ENCODE measurements at places on chromosomes 5 and 9. TPM values are rescaled to one million over a fixed set of nuclear protein-coding genes. Genes with fewer than 3 reads are reported as not detected.

The TMC1 gene
- total RNA-seq, result 1.5 TPM

The LCN1 gene
- not detected for total RNA-seq

The GADD45G gene
- 19.7 TPM for total RNA-seq

The PSD2 gene
- total RNA-seq, result under 0.01 TPM

The CCDC192 gene
- total RNA-seq, result not detected

The PTGR1 gene
- 19.7 TPM for total RNA-seq

GRCh38 chr9:105306351-105307140, 62.1 kb downstream of the SLC44A1 start:
- no peak for DNase-seq

GRCh38 chr9:101324245-101324804, 60.5 kb downstream of the BAAT start:
- no peak for DNase-seq

GRCh38 chr5:141560725-141561483, 57.9 kb downstream of the DIAPH1 start:
- peak; percentile 97 for DNase-seq

DNA sequence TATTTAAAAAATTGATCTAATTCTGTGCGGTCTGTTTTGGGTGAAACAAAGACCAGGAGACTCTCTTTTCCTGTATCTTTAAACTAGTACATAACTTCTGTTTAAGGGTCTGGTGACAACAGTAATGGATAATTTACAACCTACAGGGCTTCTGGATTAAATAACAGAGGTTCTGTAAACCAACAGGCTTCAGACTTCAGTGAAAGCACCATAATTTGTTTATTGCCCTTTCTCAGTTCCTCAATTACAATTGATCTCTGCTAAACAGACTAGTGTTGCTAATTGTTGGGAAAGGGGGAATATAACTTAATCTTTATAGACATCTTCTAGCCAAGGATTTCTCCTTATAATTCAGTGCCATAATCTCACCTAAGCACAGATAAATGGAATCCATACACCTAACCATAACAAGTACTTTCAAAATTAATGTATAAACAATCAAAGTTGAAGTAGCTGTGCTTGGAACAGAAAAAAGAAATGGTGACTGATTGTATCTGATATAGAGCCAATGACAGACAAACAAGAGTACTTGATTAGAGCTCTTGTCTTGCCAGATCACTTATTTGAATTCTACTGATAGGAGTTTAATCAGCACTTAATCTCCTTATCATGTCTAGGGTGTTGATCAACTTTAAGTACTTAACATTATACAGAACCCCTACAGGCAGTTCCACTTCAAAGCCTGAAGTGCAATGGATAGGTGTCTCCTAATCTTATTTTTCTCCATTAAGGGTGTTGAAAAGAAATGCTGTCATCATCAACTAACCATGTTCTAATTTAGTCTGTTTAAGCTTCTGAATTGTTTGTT, 536.0 kb downstream of the NR2F1-AS1 start:
- DNase-seq, result no peak

- no peak for DNase-seq
Measured at GRCh38 chr5:146825033-146825432, 53.5 kb downstream of the PPP2R2B start.

DNA sequence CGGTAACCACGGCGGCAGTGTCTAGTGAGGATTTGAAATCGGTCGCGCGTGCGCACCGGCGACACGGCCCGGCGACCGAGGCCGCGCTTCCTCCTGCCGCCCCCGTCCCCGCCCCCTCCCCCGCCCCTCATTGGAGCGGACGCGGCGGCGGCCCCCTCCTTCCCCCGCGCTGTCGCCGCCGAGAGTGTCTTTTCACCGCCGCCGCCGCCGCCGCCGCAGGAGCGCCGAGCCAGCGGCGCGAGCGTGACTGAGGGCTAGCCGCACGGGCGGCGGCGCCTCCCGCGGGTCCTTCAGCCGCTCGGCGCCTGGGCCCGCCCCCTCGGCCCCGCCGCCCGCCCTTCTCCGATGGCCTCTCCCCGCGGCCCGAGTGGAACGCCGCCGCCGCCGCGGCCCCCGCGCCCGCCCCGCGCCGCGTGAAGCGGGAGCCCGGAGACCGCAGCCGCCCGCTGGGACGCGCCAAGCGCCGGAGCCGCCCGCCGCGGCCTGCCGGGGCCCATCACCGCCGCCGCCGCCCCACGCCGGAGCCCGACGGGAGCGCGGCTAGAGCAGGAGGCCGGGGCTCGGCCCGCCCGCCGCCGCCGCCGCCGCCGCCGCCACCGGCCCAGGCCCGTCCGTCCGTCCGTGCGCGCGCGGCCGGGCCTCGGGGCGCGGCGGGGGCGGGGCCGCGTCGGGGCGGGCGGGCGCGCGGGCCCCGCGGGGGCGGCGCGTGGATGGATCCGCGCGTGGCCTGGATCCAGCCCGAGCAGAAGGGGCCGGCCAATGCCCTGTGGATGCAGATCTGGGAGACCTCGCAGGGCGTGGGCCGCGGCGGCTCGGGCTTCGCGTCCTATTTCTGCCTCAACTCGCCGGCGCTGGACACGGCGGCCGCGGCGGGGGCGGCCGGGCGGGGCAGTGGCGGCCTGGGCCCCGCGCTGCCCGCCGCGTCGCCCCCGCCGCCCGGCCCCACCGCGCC, at the start of gene TENT4A:
TENT4A (plus strand) TSS at position 159 of the 952 bp plus-strand sequence; CDS start at position 711, 552 bp downstream.
- DNase-seq, result no peak

DNA sequence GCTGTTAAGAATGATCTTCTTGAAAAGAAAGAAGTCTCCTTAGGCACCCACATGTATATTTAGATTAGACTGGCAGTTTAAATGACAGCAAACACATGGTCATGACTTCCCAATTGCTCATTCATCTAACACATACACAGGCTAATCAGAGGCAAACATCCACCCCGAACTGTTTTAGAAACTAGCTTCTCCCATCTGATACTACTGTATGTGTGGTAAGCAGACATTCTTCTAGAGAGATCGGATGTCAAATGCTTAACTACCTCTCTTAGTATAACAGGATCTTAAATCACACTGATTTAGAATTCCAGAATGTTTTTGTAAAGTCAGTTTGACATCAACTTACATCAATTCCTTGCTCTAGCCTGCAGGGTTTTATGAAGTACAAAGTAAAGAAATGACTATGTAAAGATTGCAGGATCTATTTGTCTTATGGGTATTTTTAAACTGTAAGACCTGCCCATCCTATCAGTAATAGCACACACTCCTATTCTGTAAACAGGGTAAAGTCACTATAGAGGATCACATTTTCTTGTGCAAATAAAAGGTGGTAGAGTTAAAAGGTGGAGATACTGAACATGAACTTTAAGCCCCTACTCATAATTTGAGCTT, 239.7 kb downstream of the MLLT3 start:
- DNase-seq, result no peak

GRCh38 chr5:5685737-5686136, 263.3 kb downstream of the ICE1 start:
- DNase-seq, result no peak

DNA sequence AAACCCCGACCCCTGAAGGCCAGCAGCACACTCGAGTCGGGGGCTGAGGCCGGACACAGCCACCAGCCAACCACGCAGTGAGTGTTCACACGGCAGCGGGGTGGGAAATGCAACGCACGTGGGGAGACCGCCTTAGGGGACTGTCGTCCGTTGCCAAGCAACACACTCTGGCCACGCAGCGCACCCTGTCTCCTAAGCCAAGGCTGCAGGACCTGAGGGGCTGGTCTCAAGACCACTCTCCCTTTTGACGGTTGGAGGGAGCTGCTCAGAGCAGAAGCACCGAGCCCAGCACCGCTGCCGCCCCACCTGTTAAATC, 7.5 kb downstream of the BRD9 start:
- DNase-seq, result peak; percentile 53
